ENCODE measurements at places on chromosomes 1 and 21. TPM values are rescaled to one million over a fixed set of nuclear protein-coding genes. Genes with fewer than 3 reads are reported as not detected.

DNA sequence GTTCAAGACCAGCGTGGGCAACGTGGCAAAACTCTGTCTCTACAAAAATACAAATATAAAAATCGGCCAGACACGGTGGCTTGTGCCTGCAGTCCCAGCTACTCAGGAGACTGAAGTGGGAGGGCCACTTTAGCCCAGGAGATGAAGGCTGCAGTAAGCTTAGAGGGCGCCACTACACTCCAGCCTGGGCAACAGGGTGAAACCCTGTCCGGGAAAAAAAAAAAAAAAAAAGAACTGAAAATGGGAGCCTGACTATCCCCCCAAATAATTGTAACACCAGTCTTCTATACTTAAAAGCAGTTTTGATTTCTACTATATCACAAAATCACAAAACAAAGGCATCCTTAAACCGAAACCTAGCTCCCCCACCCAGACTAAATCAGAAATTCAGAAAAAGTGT, 60.3 kb downstream of the CDC42BPA start:
- no peak overlapping the region for H3K27ac ChIP-seq
- H3K4me1 ChIP-seq: no peaks in the 10 kb centered on the region
- DNase-seq: no peak
- no peaks in the 10 kb centered on the region for H3K36me3 ChIP-seq
- peaks cover 6% of the 10 kb centered on the region for H3K27me3 ChIP-seq

DNA sequence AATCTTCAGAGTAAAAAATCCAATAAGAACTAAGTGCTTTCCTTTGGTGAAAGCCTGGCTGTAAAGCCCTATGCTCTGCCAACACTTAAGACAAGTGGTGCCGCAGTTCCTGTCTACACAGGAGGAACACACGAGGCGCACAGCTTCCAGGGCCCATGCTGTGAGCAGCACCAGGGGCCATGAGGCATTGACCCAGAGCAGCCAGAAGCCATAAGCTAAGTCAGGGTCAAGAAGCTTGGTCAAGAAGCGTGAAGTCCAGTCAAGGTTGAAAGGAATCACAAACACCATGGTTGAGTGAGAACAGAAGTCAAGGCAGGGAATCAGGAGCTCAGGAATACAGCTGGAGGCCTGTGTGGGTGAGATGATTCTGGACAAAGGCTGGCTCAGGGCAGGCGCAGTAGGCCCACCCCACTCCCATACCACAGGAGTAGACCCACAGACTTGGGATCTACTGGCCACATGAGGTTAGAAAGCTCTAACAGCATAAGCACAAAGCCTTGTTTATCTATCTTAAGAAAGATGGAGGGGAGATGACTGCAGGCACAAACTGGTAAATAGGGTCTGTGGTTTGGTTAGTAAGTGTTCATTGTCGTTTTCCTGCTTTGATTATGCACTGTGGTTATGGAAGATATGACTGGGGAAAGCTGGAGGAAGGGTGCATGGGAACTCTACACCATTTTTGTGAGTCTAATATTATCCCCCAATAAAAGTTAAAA, 42.9 kb upstream of the RCAN3 start:
- DNase-seq: no peak
- no peak overlapping the region for H3K4me3 ChIP-seq
- H3K4me1 ChIP-seq: peaks cover 16% of the 10 kb centered on the region
- H3K27me3 ChIP-seq: no peaks in the 10 kb centered on the region

GRCh38 chr1:34924759-34925555, 4.5 kb downstream of the DLGAP3 start:
- no peak for DNase-seq
- H3K36me3 ChIP-seq: no peaks in the 10 kb centered on the region
- H3K27ac ChIP-seq: no peak overlapping the region
- no peak overlapping the region for H3K4me3 ChIP-seq
- peaks cover 67% of the 10 kb centered on the region for H3K27me3 ChIP-seq

DNA sequence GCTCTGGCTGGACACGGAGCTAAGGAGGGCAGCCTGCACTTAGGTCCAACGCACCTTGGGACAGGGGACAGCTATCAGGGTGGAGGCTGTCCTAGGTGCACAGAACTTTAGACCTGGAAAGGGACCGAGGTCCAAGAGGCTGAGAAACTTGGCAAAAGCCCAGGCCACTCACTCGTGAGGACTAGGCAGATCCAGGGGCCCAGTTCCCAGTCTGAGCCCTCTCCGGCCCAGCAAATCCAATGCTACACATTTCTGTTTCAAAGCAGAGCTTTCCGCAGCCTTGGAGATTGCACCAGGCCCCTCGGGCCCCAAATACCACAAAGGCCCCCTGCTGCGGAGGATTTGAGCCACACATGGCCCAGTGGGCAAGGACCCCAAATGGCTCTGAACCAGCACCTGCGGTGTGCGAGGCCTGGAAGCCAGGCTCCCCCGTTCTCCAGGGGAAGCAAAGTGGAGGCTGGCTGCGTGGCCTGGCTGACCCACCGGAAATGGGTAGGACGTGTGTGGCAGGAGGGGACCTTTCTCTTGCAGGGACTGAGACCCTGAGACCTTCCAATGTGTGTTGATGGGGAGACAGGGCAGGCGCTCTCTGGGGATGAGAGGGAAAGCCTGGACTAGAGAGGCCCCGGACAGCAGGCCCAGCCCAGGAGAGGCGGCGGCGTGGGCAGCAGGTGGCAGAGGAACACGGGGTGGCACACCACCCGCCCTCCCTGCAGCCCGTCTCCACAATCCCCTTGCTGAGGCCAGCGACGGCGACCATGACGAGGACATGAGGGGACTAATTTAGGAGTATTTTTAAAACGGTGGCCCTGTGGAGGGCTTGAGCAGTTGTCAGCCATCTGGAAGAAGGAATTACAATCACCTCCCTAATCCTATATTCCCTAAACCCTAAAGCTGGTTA, 118.7 kb downstream of the CASZ1 start:
- H3K27ac ChIP-seq: no peak overlapping the region
- H3K4me3 ChIP-seq: no peak overlapping the region
- no peaks in the 10 kb centered on the region for H3K36me3 ChIP-seq
- no peak for DNase-seq
- H3K4me1 ChIP-seq: peaks cover 36% of the 10 kb centered on the region

- no peaks in the 10 kb centered on the region for H3K27me3 ChIP-seq
- no peak for DNase-seq
- no peaks in the 10 kb centered on the region for H3K4me1 ChIP-seq
- no peak overlapping the region for H3K27ac ChIP-seq
These were observed 95.5 kb upstream of the TPTE start for GRCh38 chr21:10425856-10426255.

Gene FLG2
- total RNA-seq: 0.10 TPM

Gene CACNA1S
- total RNA-seq: not detected
